ENCODE measurements at places on chromosomes 16 and 17.

- DNase-seq: no peak
Observed at GRCh38 chr16:66036793-66037715, 329.4 kb upstream of the CDH5 start.

DNA sequence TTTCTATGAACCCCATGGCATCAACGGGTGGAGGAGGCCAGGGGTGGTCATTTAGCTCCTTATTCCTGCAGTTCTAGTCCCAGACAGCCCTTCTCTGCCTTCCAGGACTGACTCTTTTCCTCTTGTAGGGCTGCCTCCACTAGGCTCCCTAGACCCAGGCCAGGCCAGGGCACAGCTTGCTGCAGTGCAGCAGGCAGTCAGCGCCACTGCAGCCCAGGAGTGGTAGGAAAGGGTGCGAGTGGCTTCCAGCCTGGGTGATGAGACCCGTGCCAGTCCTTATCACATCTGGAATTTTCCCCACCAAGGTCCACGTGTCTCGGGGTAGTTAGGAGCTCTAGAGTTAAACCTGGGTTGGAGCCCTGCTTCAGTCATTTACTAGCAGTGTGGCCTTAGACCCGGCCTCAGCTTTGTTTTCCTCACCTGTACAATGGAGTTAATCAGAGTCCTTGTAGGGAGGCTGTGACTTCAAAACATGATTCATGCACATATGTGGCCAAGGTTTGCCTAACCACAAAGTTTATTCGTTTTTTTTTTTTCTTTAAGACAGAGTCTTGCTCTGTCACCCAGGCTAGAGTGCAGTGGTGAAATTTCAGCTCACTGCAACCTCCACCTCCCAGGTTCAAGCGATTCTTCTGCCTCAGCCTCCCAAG, 4.7 kb downstream of the SLC5A11 start:
- no peak for DNase-seq

DNA sequence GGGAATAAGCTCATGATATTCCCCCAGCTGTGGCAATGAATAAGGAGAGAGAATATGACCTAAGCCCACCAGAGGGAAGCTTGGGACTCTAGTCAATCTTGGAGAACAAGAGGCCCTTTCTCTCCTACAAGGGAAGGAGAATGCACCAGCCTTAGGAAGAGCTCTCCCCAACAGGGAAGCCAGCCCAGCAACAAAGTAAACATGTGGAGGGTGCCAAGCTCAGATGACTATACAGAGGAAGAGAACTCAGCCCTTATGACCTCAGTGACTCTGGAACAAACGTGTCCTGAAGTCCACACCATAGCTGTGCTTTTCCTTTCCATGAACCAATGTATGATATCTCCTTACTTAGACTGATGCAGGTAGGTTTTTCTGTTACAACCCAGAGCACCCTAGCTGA, 219.7 kb downstream of the GSG1L start:
- DNase-seq: no peak

GRCh38 chr17:20929334-20929733, 113.5 kb downstream of the USP22 start:
- no peak for DNase-seq

- no peak for DNase-seq
Observed at GRCh38 chr16:23174622-23175021, 7.9 kb upstream of the SCNN1G start.

GRCh38 chr16:53541326-53541725, 38.3 kb upstream of the AKTIP start:
- DNase-seq: no peak

DNA sequence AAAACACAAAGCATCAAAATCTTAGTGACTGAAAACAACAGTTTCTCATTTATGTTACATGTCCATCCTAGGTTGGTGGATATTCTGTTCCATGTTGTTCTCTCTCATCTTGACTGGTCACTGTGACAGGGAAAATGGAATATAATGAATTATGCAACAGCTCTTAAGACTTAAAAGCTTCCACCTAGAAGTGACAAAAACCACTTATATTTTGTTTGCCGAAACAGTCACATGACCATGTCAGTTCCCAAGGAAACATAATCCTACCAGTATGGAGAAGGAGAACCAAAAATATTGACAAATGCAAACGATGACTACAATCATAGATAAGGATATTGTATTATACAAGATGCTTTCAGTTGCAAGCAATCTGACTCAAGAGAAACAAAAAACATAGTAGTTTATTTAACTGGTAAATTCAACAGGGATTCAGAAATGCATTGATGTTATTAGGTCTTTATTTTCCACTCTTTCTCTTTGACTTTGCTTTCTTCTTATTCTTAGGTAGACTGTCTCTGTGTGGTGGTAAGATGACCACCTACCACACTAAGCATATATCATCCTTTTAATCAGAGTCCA, 103.8 kb downstream of the SSH2 start:
- DNase-seq: no peak

DNA sequence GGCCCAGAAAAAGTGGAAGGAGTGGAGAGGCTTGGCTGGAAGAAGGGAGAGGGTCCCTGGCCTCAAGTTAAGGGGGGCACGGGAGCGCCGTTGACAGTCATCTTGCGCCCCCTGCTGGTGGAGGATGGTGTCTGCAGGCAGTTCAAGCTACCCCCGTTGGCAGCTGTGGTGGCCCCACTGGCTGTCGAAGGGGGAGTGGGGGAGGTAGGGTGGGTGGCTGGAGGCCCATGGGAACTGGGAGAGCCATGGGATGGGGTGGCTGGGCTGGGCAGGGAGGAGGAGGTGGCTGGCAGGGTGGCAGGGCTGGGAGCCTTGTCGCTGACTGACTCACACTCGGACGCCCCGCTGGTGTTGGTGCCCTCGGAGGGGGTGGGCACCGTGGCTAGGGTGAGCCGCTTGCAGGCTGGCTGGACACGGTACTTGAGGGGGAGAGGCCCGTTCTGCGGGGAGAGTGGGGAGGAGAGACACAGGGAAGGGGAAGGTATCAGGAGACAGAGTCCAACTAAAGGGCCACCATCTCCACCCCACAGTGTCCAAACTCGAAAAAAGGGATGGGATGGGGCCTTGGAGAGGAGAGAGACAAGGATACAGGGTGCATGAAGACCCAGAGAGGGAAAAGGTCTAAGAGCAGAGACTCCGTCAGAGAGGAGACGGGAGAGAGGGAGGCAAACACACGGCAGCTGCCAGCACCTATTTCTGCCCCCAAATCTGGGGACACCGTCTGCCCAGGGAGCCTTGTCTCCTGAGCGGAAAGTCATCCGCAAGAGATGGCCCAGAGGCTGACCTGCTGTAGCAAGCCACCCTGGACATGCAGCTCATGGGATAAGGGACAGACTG, 5.2 kb downstream of the CISD3 start:
- peak; percentile 71 for DNase-seq

DNA sequence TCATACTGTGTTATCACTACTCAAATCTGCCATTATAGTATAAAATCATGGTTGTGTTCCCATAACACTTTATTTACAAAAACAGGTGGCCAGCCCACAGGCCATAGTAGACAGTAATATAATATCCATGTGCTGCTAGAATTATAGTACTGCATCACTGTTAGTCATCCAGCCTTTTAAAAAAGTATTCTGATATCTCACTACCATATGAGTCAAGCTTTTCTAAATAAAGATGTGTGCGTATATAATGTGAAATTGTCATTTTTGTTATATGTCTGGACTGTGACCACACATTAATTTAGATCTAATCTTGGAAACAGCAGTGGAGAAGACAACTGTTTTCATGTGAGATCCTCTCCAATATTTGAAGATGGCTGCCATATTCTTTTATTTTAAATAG, 1049.1 kb upstream of the GOT2 start:
- no peak for DNase-seq

DNA sequence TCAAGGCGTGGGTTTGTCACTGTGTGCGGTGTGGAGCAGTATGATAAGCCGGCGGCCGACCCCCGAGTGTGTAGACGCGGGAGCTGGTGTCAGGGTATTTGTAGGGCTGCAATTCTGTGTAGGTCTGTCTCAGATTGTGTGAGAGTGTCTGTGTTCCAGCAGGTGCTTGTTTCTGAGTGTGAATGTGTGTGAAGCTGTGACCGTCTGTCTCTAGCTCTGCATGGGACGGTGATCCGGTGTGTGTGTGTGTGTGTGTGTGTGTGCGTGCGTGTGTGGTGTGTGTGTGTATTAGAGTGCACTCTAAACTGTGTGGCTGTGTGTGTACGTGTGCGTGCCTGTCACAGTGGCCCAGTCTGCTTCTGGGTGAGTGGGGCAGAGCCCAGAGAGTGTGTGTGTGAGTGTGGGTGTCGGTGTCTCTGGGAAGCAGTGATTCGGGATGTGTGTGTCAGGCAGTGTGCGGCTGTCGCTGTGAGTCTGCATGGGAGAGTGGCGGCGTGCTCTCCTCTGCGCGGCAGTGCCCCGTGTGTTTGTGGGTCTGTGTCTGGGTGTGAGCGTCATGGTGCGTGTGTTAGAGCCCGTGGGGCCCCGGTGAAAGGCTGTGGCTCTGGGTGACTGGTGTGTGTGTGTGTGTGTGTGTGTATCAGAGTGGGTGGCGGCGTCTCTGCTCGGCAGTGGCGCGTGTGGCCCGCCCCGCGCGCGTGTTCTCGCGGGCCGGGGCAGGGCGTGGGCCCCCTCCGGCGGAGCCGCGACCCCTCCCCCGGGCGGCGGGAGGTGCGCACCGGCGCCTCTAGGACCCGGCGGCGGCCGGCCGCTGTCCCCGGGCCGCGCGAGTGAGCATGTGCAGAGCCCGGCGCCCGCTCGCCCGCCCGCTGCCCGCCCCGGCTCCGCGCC, at the start of gene WSCD1:
Gene WSCD1, plus strand, starts transcription at position 841 of the 891 bp plus-strand sequence. CDS start 10,280 bp downstream, outside the sequence.
- DNase-seq: peak; percentile 53

DNA sequence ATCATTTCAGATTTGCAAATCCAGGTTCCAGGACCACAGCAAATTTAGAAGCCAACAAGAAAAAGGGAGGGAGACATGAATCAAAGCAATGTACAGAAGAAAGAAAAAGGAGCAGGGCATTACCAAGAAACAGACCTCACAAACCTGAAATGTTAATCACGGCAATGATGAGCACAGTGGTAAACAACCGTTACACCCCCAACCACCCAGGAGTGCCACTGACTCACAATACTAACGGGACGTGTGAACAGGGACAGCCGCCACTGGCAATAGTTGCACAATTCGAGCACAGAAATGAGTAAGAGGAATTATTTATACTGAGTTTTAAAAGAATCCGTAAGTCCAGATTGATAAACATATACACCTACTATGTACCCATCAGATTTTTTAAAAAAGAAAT, 13.8 kb downstream of the USP22 start:
- DNase-seq: no peak

GRCh38 chr17:35023538-35023937, 40.0 kb downstream of the RFFL start:
- no peak for DNase-seq

DNA sequence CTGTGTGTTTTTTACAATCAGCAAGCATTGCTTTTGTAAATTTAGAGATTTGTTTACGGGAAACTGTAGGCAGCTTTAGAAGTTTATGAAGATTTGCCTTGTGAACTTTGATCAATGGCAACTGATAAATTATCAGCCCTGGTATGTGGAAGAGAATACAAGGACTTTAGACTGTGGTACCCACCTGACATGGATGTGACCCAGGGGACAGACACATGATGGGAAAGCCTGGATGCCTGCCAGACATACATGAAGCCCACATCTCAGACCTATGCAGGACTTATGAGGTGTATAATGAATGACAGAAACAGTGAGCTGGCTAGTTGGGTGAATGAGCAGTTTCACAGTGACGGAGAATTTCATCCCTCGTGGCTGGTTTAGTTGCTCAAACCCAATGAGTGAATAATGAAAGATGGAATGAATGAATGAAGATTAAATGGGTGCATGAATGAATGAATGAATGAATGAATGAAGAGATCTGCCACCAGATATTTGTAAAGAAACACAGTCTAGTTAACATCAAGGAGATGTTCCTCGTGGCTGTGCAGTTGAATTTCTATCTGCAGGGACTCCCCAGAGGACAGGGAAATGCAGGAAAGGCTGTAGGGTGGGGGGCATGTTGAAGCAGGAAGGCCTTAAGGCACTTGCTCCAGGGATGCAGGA, 7.6 kb downstream of the TMEM92 start:
- no peak for DNase-seq

GRCh38 chr16:9598731-9599083, 507.3 kb downstream of the HAPSTR1 start:
- DNase-seq: no peak

DNA sequence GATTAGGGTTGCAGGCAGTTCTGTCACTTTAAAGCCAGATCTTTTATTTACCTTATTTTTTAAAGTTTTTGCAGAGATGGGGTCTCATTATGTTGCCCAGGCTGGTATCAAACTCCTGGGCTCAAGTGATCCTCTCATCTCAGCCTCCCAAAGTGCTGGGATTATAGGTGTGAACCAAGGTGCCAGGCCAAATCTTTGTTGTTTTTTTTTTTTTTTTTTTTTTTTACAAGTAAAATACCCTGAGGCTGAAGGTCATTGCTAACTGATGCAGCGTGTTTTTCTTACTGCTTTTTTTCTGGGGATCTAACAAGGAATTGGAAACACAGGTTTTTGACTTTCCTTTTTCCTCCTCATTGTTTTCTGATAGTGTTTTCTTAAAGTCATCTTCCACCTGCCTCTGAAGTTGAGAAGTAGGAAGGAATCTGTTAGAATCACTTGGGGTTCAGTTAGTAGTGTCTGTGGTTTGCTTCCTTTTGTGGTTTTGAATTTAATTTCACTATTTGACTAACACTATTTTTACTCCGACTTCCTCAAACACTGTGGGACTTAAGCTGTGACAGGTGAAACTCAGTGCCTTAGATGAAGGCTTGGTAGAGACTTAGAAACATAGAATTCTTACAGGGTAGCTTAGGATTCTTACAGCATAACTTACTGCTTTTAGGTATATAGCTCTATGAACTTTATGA, 22.2 kb downstream of the CLTC start:
- DNase-seq: no peak

- no peak for DNase-seq
Observed at GRCh38 chr16:47625115-47625567, 164.0 kb downstream of the PHKB start.

DNA sequence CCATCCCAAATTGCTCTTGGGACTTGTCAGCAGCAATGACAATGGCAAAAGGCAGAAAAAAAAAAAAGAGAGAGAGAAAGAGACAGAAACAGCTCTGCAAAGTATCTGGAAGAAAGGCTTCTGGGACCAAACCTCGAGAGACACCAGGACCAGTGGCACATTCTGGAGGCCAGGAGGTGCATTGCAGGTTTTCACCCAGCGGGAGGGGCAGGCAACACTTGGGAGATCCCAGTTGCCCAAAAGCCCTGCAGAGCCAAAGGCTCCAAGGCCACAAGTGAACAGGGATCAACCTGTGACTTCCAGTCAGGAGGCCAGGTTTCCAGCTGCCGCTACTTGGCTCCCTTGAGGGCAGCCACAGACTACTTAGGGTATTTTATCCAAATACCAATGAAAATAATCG, 110.8 kb upstream of the CDH5 start:
- DNase-seq: peak; percentile 36

DNA sequence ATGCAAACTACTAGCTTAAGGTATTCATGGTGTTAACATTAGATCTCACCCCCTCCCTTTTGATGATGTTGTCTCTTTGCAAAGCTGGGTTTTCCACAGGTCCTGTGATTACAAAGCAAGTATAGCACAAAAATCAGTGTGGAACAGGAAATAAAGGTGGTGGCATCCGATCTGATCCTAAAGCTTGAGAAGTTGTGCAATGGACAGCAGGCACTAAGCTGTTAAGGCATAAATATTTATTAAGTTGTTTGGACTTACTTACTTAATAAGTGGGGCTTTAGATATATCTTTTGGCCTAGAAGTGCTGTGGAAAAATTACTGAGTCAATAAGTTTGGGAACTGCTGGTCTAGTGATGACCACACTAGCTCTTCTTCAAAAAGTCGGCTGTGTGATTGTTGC, 5.0 kb downstream of the GLP2R start:
- no peak for DNase-seq

All from WERI-Rb-1 (cell line).